ENCODE measurements at places on chromosomes 2 and 18. TPM values are rescaled to one million over a fixed set of nuclear protein-coding genes. Genes with fewer than 3 reads are reported as not detected.

GRCh38 chr2:2765839-2766495 lies 434.9 kb upstream of the MYT1L start:
- DNase-seq: no peak

DNA sequence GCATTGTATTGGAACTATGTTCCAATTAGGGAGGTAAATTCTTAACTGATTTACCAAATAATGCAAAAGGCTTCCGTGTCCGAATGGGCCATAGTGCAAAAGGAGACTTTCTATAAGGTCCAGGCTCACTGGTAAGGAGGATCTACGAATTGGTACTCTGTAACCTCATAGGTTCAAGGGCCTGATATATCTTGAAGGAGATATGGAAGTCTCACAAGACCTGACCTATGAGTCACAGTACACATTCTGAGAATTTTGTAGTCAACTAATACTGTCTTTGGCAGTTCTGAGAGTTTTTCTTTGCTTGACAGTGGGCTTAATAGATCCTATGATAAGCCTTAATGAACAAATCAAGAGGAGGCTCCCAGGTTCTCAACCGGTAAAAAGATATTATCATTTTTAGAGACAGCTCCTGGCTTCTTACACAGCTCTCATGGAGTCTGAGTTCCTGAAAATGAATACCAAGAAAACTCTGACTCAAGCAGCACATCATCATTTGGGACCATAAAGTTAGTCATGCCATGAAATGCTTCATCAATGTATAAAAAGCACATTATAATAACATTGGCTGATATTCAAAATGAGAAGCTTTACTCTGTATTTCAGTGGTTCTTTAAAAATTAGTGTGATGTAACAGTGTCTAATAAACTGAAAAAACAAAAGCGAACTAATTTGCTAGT lies 1275.2 kb upstream of the CRIM1 start:
- no peak for DNase-seq

DNA sequence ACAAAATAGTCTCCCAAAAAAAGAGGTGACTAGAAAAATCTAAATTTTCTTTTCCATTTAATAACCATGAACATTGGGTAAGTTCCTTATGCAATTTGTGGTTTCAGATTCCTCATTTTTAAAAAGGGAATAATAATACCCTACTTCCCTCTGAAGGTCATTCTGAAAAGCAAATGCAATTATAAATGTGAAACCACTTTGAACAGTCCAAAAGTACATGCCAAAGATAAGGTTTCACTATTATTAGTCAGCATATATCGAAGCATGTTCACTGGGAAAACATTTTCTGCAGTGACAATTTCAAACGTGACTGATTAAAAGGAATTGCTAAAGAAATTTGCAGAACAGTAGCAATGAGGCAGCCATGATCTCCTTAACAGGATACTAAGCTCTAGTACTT lies 100.1 kb upstream of the RNF152 start:
- no peak for DNase-seq

- DNase-seq: no peak
These were observed 356.3 kb downstream of the PARD3B start for GRCh38 chr2:204901591-204901990.

GRCh38 chr2:30316408-30316807 lies 85.1 kb downstream of the LBH start:
- no peak for DNase-seq

- DNase-seq: no peak
These were observed 91.6 kb downstream of the ACKR3 start for GRCh38 chr2:236661061-236661761.

- DNase-seq: no peak
These were observed 164.8 kb downstream of the ATAD2B start for GRCh38 chr2:23762141-23762540.

GRCh38 chr2:69837533-69837932 lies 8.1 kb downstream of the GMCL1 start:
- no peak for DNase-seq

DNA sequence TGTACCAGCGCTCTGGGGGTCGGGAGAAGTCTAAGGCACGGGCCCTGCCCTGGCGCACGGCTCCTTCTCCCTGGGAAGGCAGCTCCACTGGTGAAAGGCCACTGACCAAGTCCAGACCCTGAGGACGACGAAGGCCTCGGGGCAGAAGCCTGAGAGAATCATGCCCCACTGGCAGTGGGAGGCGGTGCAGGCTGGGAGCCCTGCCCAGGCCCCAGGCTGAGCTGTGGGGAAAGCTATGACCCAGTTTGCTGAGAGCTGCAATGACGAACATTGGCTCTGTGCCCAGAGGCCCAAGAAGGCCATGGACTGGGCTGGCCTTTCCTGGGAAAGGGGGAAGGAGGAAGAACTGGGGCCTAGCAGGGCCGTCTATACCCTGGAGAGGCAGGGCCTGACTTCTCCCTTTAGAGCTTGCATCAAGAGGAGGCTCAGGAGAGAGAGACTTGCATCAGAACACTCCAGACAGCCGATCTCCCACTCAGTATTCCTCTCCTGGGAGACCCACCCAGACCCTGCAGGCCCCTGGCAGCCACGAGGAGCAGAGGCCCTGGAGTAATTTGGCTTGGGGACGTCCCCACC lies 32.9 kb downstream of the HS1BP3 start:
- peak; percentile 99 for DNase-seq

DNA sequence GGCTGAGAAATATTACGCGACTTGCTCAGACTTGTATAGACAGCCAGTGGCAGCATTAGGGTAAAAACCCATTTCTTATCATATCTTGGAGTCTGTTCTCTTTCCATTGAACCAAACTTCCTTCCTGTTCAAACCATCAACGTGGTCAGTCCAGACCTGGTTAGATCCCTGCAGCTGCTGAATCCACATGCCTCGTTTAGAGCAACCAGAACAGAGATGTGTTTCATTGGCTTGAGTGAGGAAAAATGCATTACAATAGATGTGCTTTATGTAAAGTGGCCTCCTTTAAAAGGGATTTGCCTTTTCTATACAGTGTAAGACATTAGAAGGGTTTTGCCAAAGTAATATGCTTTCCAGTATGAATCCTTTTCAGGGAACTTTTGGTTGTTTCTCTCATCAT lies 232.4 kb downstream of the MEIS1 start:
- DNase-seq: no peak

Gene ACMSD
- total RNA-seq: not detected

Gene RGPD4
- total RNA-seq: 0.33 TPM

Gene TPO
- total RNA-seq: 11.1 TPM

Gene RESP18
- not detected for total RNA-seq

Measured in aorta (tissue), 5 donors.